ENCODE measurements at places on chromosomes 7 and 10. TPM values are rescaled to one million over a fixed set of nuclear protein-coding genes. Genes with fewer than 3 reads are reported as not detected.

NCF1 gene
- total RNA-seq: 2.2 TPM

NACAD gene
- 0.27 TPM for total RNA-seq

RSPH10B2 gene
- total RNA-seq: under 0.01 TPM

SNX10 gene
- total RNA-seq: 7.3 TPM

THNSL1 gene
- 3.0 TPM for total RNA-seq
